ENCODE measurements at places on chromosomes 7 and 10.

DNA sequence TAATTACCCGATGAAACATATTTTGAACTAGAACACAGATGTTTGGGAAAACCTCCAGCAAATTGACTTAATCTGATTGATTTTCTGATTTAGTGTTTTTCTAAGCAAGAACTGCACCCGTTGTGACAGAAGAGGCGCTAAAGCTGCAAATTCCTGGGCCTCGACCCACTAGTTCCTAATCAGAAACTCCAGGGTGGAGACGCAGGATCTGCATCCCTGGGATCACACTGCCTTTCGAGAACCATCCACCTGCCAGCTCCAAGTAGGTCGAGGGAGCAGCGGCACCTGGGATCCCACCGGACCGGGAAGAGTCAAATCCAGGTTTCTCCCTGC is 136.8 kb upstream of the CDCA7L start:
- peak; percentile 8 for DNase-seq

GRCh38 chr10:110005719-110006118 is 2.1 kb upstream of the ADD3 start:
- DNase-seq, result peak; percentile 75

- no peak for DNase-seq
Observed at GRCh38 chr7:24152356-24152755, 131.6 kb upstream of the NPY start.

GRCh38 chr7:423312-424260 is 96.1 kb downstream of the PDGFA start:
- DNase-seq, result no peak

DNA sequence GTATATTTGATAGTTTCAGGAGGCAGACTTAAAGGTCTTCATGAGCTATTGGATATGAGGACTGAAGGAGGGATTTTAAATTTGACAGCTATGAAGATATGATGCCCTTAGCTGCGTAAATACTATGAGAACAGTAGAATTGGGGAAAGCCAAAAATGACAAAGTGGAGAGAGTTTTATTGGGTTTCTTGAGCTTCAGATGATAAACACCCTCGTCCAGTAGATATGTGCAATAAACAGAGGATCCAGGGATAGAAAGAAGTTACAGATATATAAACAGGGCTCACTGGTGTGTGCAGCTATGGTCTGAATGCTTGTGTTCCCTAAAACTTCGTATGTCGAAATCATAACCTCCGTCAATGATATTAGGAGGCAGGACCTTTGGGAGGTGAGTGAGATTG is 131.3 kb downstream of the INHBA start:
- DNase-seq, result no peak

All from iris pigment epithelial cell (primary cell).